RPMI7951 (cell line): ENCODE measurements at places on chromosomes 4 and X. TPM values are rescaled to one million over a fixed set of nuclear protein-coding genes. Genes with fewer than 3 reads are reported as not detected.

DNA sequence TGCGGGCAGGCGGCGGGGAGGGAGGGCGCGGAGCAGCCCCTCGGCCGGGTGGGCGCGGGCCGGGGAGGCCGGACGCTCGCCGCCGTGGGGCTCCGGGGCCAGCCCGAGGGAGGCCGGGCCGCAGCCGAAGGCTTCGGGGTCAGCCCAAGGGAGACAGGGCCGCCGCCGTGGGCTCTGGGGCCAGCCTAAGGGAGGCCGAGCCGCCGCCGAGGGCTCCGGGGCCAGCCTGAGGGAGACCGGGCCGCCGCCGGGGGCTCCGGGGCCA is 251 bp downstream of the KIAA0232 start:
- no peak for DNase-seq

DNA sequence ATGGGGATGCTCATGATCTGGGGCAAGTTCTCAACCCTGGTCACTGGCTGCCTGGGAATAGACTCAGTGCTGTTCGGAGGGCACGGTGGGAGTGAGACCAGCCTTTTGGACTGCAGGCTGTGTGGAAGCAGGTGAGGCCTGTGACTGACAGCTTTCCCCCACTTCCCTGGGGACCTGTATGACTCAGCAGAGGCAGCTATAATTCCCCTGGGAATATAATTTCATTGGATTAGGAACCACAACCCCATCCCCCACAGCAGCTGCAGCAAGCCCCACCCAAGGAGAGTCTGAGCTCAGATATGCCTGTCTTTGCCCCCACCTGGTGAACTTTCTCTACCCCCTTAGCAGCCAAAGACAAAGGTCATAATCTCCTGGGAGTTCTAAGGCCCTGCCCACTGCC is 408.6 kb downstream of the PPP3CA start:
- DNase-seq = no peak

The MAGEA11 gene
- total RNA-seq = 23.4 and 23.6 TPM in 2 replicates

The IL21 gene
- not detected in 2 replicates for total RNA-seq

- DNase-seq = no peak
Measured at GRCh38 chr4:109040441-109040840, 262.0 kb downstream of the COL25A1 start.

The DIPK2B gene
- not detected in 2 replicates for total RNA-seq

GRCh38 chr4:110518889-110519490 is 43.0 kb downstream of the ENPEP start:
- DNase-seq = no peak

DNA sequence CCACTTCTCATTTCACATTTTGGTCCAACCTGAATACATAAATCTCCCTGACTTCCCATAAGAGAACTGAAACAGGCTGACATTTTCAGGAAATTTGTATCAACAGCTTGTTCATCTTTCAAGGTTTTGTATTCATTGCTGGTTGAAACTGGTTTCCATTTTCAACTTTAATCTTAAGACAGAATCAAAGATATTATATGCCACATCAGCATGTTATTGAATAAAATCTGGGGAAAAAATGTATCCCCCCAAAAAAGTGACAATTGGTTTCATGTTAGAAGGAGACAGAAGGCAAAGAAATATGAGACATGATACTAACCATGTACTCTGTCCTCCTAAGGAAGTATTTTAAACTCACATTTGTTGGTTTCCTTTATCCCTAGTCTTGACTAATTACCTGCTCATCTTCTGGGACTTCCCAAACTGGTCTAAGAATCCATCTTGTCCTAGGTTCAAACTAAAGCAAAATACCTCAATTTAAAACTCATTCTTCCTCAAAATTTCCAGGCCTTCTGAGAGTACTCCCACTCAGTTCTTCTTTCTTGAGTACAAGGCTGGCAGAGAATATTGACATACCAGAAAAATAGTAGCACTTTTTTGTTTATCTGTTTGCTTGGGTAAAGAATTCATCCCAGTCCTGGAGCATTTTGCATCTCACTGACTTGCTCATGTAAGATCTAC is 3.1 kb upstream of the ANTXR2 start:
- no peak for DNase-seq

DNA sequence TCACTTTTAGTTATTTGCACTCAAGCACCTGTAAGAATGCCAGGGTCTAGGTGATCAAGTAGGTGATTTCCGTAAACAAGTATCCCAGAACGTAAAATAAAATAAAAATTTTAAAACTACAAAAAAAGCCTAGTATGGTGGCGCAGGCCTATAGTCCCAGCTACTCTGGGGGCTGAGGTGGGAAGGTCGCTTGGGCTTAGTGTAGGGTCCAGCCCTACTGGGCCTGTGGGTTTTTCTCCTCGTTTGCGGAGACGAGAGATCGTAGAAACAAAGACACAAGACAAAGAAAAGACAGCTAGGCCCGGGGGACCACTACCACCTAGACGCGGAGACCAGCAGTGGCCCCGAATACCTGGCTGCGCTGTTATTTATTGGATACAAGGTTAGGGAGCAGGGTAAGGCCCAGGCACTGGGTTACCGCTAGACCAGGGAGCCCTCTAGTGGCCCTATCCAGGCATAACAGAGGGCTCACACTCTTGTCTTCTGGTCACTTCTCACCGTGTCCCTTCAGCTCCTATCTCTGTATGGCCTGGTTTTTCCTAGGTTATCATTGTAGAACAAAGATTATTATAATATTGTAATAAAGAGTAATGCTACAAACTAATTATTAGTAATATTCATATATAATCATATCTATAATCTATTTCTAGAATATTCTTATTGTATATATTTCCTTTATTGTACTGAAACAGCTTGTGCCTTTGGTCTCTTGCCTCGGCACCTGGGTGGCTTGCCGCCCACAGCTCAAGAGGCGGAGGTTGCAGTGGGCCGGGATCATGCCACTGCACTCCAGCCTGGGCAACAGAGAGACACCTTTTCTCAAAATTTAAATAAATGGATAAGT is 38.4 kb downstream of the SAGE1 start:
- DNase-seq = peak; percentile 15

The SULT1B1 gene
- not detected in 2 replicates for total RNA-seq

GRCh38 chr4:19776021-19776459 is 475.7 kb upstream of the SLIT2 start:
- peak; percentile 94 for DNase-seq

- peak; percentile 54 for DNase-seq
Measured at GRCh38 chr4:5101571-5101970, 50.3 kb downstream of the STK32B start.

- no peak for DNase-seq
Measured at GRCh38 chr4:14188214-14188613, 560.7 kb upstream of the BOD1L1 start.

- DNase-seq = no peak
Measured at GRCh38 chr4:30789219-30789671, 69.1 kb downstream of the PCDH7 start.

The ZAR1 gene
- 0.12 TPM in 1 of 2 replicates, not detected in the other for total RNA-seq

The KIF4A gene
- total RNA-seq = 58.6 and 60.7 TPM in 2 replicates

DNA sequence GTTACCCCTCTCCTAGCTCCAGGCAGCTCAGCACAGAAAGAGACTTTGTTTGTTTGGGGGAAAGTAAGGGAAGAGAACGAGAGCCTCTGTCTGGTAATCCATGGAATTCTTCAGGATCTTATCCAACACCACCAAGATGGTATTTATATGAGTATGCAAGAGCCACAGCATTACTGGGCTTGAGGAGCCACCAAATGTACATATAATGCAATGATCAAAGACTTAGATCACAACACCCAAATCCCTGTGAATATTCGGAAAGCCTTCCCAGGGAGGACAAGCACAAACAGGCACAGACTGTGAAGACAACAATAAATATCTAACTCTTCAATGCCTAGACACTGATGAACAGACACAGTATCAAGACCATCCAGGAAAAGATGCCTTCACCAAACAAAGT is 116.6 kb downstream of the UPRT start:
- no peak for DNase-seq

DNA sequence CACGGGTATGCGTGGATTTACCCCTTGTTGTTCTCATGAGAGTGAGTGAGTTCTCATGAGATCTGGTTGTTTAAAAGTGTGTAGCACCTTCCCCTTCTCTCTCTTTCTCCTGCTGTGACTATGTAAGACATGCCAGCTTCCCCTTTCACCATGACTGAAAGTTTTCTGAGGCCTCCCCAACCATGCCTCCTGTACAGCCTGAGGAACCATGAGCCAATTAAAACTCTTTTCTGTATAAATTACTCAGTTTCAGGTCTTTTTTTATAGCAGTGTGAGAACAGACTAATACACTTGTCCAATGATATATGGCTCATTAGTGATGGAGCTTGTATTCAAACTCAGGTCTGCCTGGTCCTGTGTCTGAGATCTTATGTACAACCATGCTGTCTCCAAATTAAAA is 28.5 kb upstream of the RTL3 start:
- no peak for DNase-seq

GRCh38 chrX:145818186-145819113 is 821 bp downstream of the SLITRK2 start:
- no peak for DNase-seq

DNA sequence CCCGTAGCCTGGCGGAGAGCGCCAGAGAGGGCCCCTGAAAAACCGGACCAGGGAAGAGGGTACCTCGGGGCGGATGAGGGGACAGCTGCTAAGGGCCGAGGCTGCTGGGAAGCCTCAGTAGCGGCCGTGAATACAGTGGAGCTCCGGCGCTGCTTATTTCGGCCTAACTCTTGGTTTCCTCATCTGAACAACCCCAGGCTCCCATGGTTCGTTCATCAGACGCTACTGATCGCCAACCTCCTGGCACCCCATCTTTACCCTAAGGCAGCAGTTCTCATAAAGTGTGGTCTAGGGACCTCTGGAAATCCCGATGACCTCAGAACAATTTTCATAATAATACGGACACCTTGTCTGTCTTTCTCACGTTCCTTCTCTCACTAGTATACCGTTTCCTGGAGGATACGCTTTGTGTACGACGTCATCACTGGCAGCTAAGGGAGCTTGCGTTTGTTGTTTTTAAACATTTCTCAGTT is 645 bp upstream of the RAB28 start:
- no peak for DNase-seq

GRCh38 chr4:23945451-23946017 is 55.7 kb upstream of the PPARGC1A start:
- DNase-seq = peak; percentile 87

- peak; percentile 55 for DNase-seq
Measured at GRCh38 chr4:145736241-145736831, 56.4 kb downstream of the C4orf51 start.

DNA sequence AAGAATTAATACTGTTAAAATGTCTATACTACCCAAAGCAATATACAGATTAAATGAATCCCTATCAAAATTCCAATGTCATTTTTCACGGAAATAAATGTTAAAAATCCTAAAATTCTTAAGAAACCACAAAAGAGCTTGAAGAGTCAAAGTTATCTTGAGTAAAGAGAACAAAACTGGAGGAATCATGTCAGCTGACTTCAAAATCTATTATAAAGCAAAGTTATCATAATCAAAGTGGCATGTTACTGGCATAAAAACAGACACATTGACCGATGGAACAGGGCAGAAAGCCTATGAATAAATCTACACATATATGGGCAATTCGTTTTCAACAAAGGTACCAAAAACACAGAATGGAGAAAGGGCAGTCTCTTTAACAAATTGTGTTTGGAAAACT is 579.0 kb downstream of the INPP4B start:
- no peak for DNase-seq

The IL2 gene
- not detected in 2 replicates for total RNA-seq

The HELQ gene
- 7.8 and 8.4 TPM in 2 replicates for total RNA-seq

The CT45A8 gene
- total RNA-seq = not detected in 2 replicates

DNA sequence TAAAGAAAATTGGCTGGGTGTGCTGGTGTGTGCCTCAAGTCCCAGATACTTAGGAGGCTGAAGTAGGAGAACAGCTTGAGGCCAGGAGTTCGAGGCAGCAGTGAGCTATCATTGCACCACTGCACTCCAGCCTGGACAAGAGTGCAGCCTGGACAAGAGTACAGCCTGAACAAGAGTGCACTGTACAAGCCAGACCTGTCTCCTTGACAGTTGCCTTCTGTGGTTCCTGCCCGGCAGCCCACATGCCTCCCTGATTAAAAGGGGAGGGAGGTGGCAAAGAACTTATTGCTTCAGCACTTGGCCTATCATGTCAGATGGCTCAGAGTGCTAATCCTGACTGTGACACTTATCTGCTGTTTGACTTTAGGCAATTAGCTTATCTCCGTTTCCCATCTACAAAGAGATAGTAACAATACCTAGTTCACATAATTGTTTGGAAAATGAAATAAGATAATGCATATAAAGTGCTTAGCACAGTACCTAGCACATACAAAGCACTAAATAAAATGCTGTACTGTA is 249.1 kb downstream of the DCLK2 start:
- no peak for DNase-seq

GRCh38 chr4:108018040-108018883 is 28.6 kb downstream of the HADH start:
- peak; percentile 65 for DNase-seq

- DNase-seq = no peak
Measured at GRCh38 chr4:184347251-184348239, 126.8 kb downstream of the IRF2 start.

DNA sequence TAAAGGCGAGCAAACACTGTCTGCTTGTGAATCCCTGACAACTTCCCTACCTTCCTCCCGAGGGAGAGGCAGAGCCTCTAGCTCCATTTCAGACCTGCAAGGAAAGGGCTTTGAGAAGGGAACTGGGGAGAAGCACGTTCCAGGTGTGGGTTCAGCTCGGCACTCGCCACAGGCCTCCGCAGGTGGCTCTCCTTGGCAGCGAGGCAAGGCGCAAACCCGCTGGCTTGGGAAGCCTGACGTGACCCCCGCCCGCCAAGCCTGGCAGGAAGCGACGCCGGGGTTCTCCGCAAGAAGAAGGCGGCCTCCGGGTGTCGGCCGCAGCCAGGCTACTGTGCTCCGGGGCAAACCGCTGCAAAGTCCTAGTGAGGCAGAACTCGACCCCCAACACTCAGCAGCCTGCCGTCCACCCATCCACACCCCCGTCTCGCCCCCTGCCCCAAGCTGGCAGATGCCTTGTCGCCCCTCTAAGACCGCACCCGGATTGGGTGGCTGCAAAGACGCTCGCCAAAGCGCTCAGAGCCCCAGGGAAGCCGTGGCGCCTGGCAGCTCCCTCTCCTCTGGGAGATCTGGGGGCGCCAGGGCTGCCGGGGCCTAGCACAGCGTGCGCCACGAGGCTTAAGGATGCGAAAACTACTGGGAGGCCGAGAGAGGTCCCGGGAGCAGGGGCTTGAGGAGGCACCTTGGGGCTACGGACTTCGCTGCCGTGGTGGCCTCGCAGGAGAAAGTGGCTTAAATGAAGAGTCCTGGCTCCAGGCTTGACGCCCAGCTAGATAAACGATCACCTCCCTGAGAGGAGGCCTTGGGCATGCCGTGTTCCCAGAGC is 21.8 kb downstream of the NKX3-2 start:
- no peak for DNase-seq

GRCh38 chr4:5635826-5636195 is 72.5 kb downstream of the EVC2 start:
- DNase-seq = peak; percentile 86

DNA sequence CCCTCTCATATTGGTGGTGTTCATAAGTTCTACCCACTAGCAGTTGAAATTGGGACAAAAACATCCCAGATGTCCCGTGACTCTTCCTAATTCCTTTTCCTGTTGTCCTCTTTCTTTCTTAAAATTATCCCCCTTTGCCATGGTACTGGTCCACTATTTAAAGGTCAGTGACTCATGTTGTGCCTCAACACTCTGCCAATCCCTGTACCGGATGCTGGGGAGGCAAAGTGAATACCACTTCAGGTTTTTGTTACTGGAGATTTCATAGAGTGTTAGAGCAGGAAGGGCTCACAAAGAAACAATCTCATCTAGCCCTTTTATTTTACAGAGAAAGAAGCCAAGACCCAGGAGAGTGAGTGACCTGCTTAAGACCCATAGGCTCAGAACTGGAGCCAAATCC is 24.6 kb downstream of the SEPTIN11 start:
- DNase-seq = peak; percentile 62

- DNase-seq = no peak
Measured at GRCh38 chrX:12971282-12972003, 3.5 kb upstream of the TMSB4X start.

GRCh38 chr4:37685161-37685822 is 884 bp downstream of the RELL1 start:
- peak; percentile 66 for DNase-seq
